ENCODE measurements at places on chromosomes 7 and 10.
A peak's percentile ranks its signal among the peaks of the same experiment; 100 is the strongest.

DNA sequence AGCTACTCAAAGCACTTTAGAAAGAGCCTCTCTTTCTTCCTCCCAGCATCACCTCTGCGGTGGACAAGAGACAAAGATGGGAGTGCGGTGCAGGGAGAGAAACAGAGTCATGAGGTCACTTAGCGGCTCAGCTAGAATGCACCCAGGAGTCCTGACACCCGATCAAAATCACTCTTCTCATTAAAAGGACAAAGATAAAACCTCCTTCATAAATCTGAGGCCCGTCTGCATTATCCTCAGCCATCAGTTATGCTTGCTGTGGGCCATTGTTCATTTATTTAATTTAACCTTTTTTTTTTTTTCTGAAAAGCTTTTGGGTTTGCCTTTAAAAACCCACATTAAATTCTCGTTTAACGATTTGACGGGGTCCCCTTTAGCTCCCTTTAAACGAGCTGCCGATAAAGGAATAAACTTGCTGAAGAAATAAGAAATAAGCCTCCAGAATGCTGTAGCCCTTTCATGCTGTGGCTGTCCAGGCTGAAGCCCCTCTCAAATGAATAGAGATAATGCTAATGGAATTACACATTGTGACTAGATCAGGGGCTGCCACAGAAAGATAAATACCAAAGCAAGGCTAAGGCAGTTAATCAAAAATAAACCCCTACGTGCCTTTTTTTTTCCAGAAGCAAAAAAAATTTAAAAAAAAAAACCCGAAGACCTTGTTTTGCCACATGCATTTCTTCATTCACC is 16.1 kb upstream of the PLXNA4 start:
- DNase-seq, result no peak

GRCh38 chr7:94360926-94361325 is 33.8 kb upstream of the COL1A2 start:
- DNase-seq, result no peak

DNA sequence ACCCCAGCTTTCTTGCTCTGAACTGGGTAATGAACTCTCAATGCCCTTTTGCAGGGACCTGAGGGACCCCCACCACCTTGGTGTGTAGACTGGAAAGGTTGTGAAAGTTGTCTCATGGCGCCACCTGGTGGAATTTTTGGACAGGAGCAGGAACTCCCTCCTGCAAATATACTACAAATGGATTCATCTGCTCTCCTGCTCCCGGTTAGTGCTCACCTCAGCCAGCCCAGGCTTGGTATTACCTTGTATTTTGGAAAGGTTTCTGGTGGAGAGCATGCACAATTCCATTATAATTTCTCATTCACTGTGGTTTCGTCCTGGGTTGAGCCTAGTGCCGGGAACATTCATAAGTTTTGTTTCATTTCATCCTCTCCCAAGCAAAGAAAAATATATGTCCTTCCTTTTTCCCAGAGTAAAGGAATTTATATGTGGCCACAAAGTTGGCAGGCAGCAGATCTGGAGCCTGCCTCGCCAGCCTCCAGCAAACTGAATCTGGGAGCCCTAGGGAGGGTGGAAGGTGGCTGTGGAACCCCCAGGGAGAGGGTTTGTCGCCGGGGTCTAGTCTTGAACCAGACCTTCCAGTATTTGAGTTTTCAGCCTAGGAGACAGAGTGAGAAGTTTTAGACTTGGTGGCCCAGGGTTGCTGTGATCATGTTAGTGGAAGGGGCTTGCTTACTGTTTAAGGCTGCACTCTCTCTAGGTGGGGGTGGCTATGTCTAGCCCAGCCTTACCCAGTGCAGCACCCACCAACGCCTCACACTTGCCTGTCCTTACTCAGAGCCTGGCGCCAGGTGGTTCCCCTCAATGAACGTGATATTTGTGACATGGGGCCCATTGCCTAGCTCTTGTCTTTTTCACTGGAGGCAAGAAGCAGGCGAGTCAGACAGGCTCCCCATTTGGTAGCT is 9.5 kb downstream of the FAM241B start:
- peak; percentile 18 for DNase-seq

- DNase-seq, result no peak
These were observed 135.9 kb upstream of the PODXL start for GRCh38 chr7:131692131-131692960.

DNA sequence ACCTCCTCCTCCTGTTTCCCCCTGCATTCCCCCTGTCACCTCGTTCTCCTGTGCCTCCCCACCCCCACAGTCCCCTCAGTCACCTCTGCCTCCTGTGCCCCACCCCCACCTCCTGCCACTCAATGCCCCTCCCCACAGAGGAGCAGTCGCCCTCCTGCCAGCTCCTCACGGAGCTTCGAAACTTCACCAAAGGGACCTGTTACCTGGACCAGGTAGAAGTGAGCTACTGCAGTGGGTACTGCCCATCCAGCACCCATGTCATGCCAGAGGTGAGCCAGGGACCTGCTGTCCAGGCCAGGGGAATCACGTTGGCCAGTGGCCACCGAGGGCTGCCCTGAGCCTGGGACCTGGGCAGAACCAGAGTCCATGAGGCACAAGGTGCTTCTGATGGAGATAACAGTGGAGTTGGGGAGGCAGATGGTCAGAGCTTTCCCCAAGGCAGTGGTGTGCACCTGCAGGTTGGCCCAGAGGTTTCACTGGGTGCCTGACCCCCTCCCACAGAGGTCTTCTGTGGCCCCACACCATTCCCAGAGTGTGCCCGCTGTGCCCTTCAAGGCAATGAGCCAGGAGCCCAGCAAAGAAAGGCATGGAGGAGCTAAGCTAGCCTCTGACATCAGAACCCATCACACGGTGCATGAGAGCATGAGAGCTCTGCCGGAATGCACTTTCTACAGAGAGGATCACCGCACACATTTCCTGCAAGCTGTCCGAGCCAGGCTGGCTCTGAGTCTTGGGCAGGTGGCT is 7.0 kb upstream of the ZNF862 start:
- no peak for DNase-seq

DNA sequence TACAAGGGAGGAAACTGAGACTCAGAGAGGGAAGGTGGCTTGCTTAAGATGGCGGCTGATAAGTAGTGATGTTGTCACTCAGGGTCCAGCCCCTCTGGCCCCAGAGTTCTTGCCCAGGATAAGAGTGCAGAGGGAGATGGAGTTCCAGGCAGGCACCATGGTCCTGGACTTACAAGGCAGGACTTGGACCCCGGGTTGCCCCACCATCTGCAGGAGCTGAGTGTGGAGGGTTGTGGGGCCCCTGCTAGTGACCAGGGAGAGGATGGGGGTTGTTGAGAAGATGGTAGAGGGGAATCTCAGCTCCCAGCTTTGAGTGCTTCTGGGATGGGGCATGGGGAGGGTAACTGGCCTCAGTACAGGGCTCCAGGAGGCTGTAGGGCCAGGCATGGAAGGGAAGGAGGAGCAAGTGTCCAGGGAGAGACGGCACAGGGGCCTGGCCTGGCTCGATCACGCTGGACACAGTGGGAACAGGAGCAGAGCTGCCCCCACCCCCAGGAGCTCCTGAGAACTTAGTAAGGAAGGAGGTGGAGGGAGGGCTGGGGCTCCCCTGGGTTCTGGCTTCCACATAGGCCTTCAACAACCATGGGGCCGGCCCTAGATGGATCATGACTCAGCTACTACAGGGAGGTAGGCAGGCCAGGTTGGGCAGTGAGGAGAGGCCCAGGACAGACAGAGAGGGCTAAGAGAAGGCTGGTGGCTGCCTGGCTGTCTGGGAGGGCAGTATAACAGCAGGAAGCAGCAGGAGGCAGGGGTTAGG is 28.2 kb downstream of the PPIF start:
- no peak for DNase-seq

DNA sequence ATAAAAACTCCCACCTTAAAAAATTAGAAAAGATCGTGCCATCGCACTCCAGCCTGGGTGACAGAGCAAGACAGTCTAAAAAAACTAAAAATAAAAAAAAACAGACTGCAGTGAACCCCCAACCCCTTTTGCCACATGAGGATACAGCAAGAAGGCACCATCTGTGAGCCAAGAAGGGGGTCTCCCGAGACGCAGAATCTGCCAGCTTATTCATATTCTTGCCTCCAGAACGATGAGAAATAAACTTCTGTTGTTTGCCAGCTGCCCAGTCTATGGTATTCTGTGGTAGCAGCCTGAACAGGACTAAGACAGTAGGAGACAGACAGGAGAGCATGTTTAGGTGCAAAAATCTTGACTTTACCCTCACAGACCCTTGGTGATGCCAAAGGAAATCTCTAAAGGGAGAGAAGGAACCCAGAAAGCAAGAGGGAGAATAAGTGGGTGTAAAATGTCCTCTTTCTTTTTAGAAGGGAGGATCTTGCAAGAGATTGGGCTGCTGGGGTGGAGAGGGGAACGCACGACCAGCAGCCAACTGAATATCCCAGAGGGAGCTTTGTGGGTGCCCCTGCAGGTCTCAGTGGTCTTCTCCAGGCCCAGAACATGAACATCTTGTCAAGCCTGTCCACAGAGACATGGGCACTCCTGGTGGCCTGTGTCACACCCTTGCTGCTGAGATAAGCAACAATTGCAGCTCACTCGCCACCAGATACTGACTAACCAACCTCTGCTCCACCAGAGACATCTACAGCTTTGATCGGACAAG is 400.7 kb upstream of the FOXK1 start:
- DNase-seq, result no peak

- DNase-seq, result no peak
These were observed 48.7 kb downstream of the PODXL start for GRCh38 chr7:131507592-131508331.

- DNase-seq, result no peak
These were observed 28.1 kb upstream of the PLXDC2 start for GRCh38 chr10:19788075-19788686.

- DNase-seq, result no peak
These were observed 1.1 kb downstream of the NDST2 start for GRCh38 chr10:73810358-73810734.

DNA sequence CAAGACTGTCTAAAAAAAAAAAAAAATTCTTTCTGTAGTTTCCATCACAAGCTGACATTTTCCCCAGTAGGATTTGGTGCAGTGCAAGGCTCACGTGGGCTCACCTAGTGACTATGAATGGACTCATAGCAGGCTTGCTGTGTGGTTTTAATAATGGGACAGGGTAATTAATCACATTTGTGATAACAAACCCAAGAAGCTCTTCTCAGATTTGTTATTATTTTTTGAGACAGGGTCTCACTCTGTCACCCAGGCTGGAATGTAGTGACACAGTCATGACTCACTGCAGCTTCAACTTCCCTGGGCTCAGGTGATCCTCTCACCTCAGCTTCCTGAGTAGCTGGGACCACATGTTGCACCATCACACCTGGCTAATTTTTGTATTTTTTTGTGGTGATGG is 40.0 kb downstream of the NACAD start:
- DNase-seq, result no peak

DNA sequence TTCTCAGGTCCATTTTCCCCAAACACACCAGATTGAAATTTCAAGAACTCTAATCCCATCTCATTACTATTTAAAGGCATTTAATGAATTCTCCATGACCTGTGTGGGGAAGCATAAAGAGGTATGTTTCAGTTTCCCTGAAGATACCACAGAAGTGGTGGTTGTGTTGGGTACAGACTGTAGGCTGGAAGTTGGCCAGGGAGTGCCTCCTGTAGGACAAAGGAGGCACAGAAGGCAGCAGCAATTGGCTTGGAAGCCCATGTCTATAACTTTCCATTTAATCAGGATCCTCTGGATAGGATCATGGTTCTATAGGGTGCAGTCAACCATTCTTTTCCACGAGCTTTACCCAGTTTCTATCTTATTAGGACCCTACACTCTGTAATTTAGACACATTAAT is 8.6 kb upstream of the BET1 start:
- no peak for DNase-seq

GRCh38 chr10:101575580-101576210 is 12.4 kb downstream of the POLL start:
- DNase-seq, result no peak

GRCh38 chr10:44310762-44311562 is 73.9 kb downstream of the CXCL12 start:
- DNase-seq, result no peak

DNA sequence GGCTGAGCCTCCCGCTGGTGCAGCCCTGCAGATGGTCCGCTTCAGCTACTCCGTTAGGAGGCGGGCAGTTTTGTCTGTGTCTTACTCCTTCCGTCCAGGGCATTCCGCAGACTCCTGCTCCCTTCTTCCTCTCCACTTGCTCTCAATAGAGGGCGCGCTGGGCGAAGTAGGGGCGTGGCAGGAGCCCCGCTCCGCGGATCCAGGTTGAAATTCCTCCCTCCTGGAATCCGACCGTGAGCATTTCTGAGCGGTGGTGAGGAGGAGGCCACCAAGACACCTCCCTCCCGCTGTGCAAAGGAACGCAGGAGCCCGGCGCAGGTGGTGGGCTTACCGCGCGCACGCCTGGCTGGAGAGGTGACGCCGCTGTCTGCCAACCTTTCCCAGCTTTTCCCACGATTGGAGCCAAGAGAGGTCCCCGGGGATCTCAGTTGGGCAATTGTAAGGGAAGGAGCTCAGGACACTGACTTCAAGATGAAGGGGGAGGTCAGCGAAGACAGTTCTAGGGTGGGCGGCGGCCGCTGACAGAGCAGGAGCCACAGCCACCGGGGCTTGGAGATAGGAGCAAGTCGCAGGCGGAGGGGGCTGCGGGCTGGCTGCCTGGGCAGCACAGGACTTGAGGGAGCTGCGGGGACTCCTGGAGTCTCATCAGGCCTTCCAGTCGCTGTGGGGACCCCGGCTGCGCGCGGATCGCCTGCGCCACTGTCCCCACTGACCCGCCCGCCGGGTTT is 1011.3 kb downstream of the XPNPEP1 start:
- DNase-seq, result peak; percentile 4

DNA sequence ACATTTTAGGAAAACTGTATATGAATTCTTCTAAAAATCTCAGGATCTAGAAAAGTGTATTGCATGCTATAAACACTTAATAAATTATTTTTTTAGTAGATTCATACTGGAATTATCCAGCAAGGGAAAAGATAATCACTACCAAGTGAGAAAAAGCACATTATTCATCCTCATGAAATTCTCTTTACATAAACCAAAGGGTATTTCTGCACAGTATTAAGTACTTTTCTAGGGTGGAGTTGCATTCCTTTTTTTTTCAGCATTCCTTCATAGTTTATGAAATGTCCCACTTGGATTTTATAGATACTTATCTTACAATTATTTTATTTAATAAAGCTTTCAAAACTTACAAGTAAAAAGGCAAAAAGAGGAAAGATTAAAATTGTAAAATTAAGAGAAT is 403.3 kb downstream of the HGF start:
- DNase-seq, result no peak

DNA sequence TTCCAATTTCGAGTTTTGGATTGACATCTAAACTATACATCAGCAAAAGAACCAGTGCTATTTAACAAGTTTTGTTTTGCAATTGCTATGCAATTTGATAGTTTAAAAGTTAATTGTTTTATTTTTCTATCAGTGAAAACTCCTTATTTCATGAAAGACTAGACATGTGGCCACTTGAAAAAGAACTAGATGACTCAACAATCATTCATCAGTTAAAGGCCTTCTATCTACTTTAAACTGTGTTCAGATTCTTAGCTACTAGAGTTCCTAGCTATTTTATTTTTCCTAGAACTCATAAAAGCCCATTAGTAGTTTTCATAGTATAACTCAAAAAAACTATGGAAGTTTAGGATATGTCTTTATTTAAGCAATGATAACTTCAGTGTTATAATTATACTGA is 104.6 kb upstream of the LSM8 start:
- DNase-seq, result no peak

- DNase-seq, result peak; percentile 15
These were observed 16.9 kb downstream of the PCGF6 start for GRCh38 chr10:103333934-103334520.

Data from HS-5 (cell line).